Activated CD4-positive, alpha-beta T cell treated with anti-CD3 and anti-CD28 coated beads, Interleukin-10, Interleukin-2, amounts not matched to agents 100 ng/mL and 50 ng/mL, durations not matched to agents 16 hours and 8 hours (primary cell): ENCODE measurements at places on chromosomes 2 and 18.
A peak's percentile ranks its signal among the peaks of the same experiment; 100 is the strongest.

DNA sequence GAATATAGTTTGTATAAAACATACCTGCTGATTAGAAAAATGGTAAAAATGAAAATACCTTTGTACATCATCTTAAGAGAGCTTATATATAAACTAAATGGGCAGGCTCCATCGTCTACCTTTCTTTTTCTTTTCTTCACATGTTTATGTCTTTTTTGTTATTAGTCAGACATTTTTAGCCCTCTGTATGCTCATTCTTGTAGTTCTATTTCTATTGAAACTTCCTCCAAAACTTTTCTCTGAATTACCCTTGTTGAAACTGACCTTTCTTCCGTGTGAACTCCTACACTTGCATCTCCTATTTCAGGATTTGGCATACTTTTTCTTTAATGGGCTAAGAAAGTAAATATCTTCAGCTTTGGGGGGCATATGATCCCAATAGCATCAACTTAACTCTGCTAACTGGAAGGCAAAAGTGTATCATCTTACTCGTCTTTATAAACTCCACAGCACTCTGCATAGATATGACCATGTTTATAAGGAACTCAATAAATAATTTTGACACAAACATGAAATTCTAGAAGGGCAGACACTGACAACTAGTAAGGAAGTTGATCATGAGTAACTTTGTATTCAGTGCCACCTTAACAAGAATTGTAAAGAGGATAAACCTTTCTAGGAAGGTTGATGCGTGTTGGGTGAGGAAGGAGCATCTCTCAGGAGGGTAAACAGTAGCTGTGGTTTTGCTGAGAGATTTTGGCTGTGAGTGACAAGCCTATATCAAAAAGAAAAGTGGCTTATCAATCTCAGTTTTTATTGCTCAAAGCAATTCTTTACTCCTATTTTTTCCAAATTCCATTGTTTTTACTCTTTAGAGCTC, 127.6 kb downstream of the PIK3C3 start:
- DNase-seq, result peak; percentile 46

- no peak for DNase-seq
Measured at GRCh38 chr2:70160545-70160944, 30.3 kb downstream of the C2orf42 start.

DNA sequence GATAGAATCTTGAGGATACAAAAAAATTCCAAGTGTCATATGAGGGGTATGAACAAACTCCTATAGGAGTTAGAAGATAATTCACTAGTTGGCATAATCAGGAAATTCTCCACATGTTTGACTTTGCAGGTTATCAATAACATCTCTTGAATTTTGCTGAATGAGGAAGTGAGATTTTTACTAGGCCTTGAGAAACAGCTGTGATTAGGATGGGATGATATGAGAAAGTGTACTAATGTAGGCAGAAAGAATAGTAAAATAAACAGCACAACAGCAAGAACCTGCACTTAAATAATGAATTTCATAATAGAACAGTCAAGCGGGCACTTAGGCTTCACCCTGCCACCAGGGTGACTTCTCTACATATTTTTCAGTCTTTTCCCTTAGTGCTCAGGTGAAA, 570.8 kb upstream of the CRIM1 start:
- DNase-seq, result no peak

GRCh38 chr2:205758051-205758450, 75.8 kb downstream of the NRP2 start:
- DNase-seq, result no peak

GRCh38 chr2:121242976-121243375, 42.0 kb downstream of the TFCP2L1 start:
- DNase-seq, result no peak

DNA sequence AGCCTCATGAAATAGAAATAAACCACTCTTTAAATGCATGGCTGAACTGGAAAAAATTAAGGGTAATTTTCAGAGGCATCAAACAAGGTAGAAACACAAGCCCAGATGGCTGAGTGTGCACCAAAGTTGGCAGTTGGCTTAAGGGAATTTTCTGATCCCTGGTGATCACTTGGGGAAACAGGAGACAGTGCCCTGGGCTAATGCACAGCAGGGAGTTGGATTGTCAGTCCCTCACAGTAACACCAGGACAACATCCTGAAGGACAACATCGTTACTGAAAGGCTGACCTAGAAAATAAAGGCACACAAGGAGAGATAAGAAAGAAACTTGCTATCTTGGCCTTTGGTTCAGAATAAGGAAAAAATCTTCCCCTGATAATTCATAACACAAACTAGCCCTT, 417.0 kb downstream of the SLC4A3 start:
- no peak for DNase-seq

- no peak for DNase-seq
Measured at GRCh38 chr2:54228945-54229344, 27.1 kb downstream of the TSPYL6 start.

DNA sequence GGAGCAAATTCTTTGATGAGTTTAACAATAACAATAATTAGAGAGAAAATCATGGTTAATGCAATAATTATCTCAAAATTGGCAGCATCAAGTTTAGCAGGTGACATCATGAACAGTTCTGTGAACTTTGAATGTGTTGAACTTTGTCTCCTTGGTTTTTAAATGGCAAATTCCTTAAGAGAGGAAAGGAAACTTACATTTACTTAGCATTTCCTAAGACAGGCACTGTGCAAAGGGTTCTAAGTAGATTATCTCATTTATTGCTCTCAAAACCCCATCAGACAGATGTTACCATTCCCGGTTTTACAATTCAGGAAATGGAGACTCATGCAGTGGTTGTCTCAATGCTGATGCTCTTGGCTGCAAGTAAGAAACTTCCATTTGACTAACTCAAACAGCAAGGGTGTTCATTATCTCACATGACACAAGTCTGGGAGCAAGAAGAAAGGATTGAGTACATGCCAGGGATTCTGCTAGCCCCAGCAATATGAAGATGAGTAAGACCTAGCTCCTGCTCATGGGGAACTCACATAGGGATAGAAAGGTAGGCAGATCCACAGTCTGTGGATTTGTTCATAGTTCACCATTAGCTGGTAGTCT, 81.3 kb upstream of the ITGA6 start:
- DNase-seq, result no peak

- DNase-seq, result no peak
Measured at GRCh38 chr18:79402209-79402576, 6.5 kb downstream of the NFATC1 start.
